ENCODE measurements at places on chromosomes 2 and 18. TPM values are rescaled to one million over a fixed set of nuclear protein-coding genes. Genes with fewer than 3 reads are reported as not detected.

Gene DSG1
- not detected for polyA plus RNA-seq

Gene FOXI3
- not detected for polyA plus RNA-seq

Gene WIPF1
- polyA plus RNA-seq = 2.8 TPM

Gene NTSR2
- 1.7 TPM for polyA plus RNA-seq

Gene TTN
- 0.55 TPM for polyA plus RNA-seq

Gene AKAIN1
- 444 TPM for polyA plus RNA-seq

Gene COX7A2L
- 293 TPM for polyA plus RNA-seq

Gene FOSL2
- 0.94 TPM for polyA plus RNA-seq

Gene ABCB11
- polyA plus RNA-seq = 0.03 TPM

Gene ZNF2
- polyA plus RNA-seq = 2.8 TPM

Gene RAB6C
- not detected for polyA plus RNA-seq

Gene BCS1L
- 32.2 TPM for polyA plus RNA-seq

Gene TMEM247
- not detected for polyA plus RNA-seq

Gene SULT6B1
- not detected for polyA plus RNA-seq

Gene TRIM43B
- polyA plus RNA-seq = not detected

Gene CTAGE1
- not detected for polyA plus RNA-seq

Gene ZNF521
- polyA plus RNA-seq = 4.3 TPM

Gene CLHC1
- polyA plus RNA-seq = 3.0 TPM

Gene THUMPD2
- 3.4 TPM for polyA plus RNA-seq

Gene CNGA3
- polyA plus RNA-seq = not detected

Gene FLACC1
- polyA plus RNA-seq = 1.1 TPM

Gene NMUR1
- polyA plus RNA-seq = not detected

Gene TWSG1
- 11.6 TPM for polyA plus RNA-seq

Gene LIMS2
- 2.3 TPM for polyA plus RNA-seq

Gene TTL
- 22.3 TPM for polyA plus RNA-seq

Gene UGT1A5
- polyA plus RNA-seq = not detected

Data from Purkinje cell (primary cell).